Activated CD4-positive, alpha-beta T cell treated with anti-CD3 and anti-CD28 coated beads for 4 hours (primary cell): ENCODE measurements at places on chromosomes 5 and 9.

DNA sequence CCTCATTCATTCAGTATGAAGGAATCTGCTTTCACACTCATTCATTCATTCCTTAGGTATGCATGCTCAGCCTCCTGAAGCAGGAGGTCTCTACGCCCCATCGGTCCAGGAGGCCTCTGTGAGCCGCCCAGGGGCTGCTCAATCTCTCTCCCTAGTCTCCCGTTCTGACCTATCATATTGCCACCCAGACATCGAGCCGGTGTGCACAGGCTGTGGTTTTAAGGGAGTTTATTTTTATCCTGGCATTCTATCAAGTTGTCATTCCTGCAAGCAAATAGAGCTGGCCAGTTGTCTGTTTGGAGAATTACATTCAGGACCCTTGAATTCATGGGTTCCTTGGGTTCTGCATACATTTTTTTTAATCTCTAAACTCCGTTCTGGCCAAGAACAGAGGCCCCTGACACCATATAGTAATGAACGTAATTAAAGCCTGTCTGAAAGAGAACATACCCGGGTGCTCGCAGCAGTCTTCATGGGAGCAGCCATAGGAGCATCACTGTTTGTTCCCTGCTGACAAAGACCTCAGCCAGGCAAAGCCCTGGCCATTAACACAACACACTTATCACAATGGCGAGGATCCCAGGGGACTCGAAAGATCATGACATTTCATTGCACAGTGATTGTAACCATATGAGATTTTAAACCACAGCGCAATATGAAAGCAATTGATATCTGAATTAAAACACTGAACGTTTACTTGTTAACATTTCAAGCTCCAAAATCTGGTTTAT is 80.9 kb downstream of the ADAMTS16 start:
- DNase-seq, result no peak

- no peak for DNase-seq
Measured at GRCh38 chr9:38435521-38435920, 11.3 kb upstream of the IGFBPL1 start.

DNA sequence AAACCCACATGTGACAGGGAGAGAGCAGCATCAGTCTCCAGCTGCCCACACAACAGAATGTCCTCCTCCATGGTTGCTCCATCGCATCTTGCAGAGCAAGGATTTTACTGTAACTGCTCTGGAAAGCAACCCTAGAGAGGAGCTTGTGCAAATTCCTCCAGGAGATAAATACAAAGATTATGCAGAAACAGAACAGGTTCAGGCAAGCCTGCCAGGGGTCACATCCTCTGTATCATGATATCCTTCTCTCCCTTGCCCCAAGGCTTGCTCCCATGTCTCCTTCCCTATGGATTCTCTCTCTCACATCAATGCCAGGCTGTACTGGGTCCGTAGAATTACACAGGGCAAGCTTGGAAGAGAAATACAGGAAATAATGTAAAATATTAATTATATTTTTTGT is 226.0 kb downstream of the MPDZ start:
- no peak for DNase-seq

- no peak for DNase-seq
Measured at GRCh38 chr9:104778802-104779201, 14.9 kb downstream of the NIPSNAP3B start.

- no peak for DNase-seq
Measured at GRCh38 chr5:15734058-15734457, 234.1 kb downstream of the FBXL7 start.
